Right ventricle myocardium superior (tissue), 1 donor: ENCODE measurements at places on chromosomes 5 and 9. TPM values are rescaled to one million over a fixed set of nuclear protein-coding genes. Genes with fewer than 3 reads are reported as not detected.

The CATSPER3 gene
- 0.32 TPM for total RNA-seq

The ST8SIA4 gene
- 2.9 TPM for total RNA-seq

The TSSK1B gene
- not detected for total RNA-seq

The SLC4A9 gene
- not detected for total RNA-seq

The DNM1 gene
- total RNA-seq, result 7.0 TPM

The GNA14 gene
- total RNA-seq, result 1.9 TPM

The FBXW11 gene
- total RNA-seq, result 59.3 TPM

The ERAP2 gene
- total RNA-seq, result 5.3 TPM

The OTP gene
- not detected for total RNA-seq

The REEP2 gene
- total RNA-seq, result 6.1 TPM

The GLDC gene
- not detected for total RNA-seq

The LAMC3 gene
- 0.03 TPM for total RNA-seq

The HMMR gene
- 0.54 TPM for total RNA-seq

The TMC1 gene
- not detected for total RNA-seq

The ENTREP1 gene
- 18.7 TPM for total RNA-seq

The GPR151 gene
- total RNA-seq, result not detected

The SOHLH1 gene
- total RNA-seq, result not detected

The DCTN3 gene
- total RNA-seq, result 129 TPM

The WDR38 gene
- not detected for total RNA-seq

The PCDHGB5 gene
- 7.2 TPM for total RNA-seq
